ENCODE measurements at places on chromosomes 3 and 15.

GRCh38 chr3:179082416-179082815, 10.8 kb upstream of the ZMAT3 start:
- no peak for DNase-seq

DNA sequence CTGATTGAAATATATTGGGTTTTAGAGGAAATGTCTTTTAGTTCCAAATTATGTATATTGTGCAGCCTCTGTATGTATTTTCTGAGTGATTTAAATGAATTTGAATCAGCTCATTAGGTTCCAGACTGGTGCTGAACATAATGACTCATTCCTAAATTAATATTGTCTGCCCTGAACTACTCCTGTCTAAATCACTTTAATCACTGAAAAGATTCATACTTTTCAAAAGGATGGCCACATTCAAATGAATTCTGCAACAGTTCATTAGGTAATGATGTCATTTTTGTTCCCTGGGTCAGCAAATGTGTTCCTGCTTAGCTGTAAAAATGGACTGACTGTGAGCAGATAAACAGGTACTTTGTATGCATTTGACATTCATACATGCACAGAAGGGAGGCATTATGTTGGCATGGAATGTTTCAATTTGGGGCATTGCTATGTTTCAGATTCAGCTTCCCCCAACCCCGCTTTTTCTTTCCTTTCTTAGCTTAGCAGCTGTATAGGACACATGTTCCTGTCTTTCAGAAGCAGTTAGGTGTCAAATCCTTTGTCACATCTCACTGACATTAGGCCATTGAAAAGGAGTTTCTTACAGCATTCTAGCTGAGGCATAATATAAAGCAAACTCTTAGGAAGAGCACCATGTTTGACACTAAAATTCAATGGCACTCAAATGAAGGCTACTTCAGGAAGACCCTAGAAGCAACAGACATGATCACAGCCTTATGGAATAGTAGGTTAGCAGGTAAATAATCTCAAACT, 318.5 kb upstream of the ARPP21 start:
- no peak for DNase-seq

- DNase-seq: no peak
Measured at GRCh38 chr3:65983100-65983499, 55.6 kb downstream of the MAGI1 start.

- no peak for DNase-seq
Measured at GRCh38 chr15:65690778-65691177, 69.0 kb downstream of the SLC24A1 start.

GRCh38 chr3:100120693-100121092, 6.4 kb upstream of the FILIP1L start:
- no peak for DNase-seq

- DNase-seq: no peak
Measured at GRCh38 chr15:33865416-33865815, 102.9 kb upstream of the CHRM5 start.

DNA sequence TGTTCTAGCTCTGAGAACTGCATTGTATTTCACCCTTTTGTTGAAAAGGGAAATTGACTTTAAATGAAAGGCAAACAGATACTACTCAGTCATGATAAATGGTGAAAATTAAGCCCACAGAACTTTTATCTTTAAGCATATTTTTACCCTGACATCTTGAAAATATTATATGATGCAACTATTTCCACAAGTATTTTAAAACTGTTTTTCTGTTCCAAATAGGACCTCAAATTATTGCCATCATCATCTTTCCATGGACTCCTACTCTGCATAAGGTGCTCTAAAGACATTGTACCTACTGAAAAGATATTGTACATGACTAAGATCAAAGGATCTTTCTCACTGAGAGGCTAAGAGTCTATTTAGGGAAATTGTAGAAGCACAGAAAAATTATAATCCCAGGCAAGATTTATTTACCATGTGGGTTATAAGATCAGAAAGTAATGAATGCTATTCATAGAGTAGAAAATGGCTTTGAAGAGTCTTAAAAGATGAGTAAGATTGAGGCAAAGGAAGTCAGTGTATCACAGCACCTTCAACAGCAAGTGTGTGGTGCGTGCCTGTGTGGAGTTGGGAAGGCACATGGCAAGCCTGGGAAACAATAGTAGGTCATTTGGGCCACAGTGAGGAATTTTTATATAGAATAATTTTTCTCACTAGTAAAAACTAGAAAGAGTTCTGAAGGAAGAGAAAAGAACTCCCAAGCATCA, 68.8 kb downstream of the VGLL3 start:
- no peak for DNase-seq

DNA sequence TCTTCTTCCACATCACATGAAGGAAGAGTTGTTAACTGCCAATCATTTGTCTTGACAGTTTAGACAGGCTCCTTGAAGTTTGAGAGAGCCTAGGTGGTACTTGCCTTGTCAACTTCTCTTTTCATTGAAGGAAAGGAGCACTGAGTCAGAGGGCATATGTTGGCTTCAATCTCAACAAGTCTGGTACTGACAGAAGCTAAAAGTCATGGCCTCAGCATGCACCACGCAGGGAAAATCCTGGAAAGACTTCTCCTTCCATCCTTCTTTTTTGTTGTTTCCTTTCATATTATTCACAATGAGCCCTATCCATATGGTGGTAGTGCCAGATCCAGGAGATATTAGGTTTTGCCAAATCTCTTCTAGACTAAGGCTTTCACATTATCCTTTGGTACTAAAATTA, 1272.5 kb downstream of the ROBO1 start:
- no peak for DNase-seq

GRCh38 chr3:73228959-73229358, 167.5 kb downstream of the EBLN2 start:
- no peak for DNase-seq

- no peak for DNase-seq
Measured at GRCh38 chr15:31407851-31408250, 81.2 kb downstream of the KLF13 start.

- DNase-seq: no peak
Measured at GRCh38 chr3:23706111-23706510, 99.6 kb upstream of the UBE2E1 start.
